Stimulated activated CD4-positive, alpha-beta T cell treated with anti-CD3 and anti-CD28 coated beads, Interleukin-4, amount 100 ng/mL, for 24 hours (primary cell): ENCODE measurements at places on chromosomes 16 and 17.

- no peak for DNase-seq
Observed at GRCh38 chr16:87457061-87457611, 35.7 kb downstream of the ZCCHC14 start.

DNA sequence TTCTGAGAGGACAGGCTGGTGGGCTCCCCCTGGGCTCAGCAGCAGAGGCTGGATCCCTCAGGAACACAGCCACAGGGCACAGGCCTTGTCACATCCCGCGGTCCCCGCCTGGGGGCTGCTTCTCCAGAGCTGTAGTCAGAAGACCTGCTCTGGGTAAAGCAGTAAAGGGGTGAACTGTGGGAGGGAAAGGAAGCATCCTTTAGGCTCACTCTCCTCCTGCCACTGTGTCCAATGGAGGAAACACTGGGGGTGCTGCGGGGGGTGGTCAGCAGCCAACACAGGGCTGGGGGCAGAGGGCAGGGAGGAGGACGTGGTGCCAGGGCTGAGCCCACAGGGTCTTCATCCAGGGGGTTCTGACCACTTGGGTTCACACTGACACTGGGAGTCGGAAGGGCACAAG, 5.0 kb upstream of the SLC38A8 start:
- no peak for DNase-seq

GRCh38 chr17:59074494-59074893, 32.2 kb downstream of the TRIM37 start:
- no peak for DNase-seq

DNA sequence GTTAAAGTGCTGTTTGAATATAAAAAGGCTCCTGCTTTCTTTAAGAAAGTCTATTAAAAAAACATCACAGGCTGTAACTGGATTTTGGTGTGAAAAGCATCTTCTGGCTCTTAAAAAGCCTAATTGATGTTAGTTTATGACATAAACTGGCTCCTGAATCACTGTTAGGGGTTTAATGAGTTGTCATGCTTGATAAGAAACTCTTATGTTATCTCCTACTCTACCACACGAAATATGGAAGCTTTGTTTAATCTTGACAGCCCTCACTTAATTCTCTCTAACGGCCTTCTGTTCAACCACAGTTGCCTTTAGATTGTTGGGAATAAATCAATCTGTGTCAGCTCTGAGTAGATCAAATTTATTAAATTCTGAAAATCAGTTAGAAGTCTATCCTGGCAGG, 51.5 kb downstream of the CPPED1 start:
- DNase-seq = no peak

- peak; percentile 43 for DNase-seq
Observed at GRCh38 chr16:17026600-17027242, 444.0 kb downstream of the XYLT1 start.

GRCh38 chr16:16144416-16144815, 78.9 kb downstream of the ABCC6 start:
- no peak for DNase-seq

- no peak for DNase-seq
Observed at GRCh38 chr16:59047114-59047513, 313.0 kb upstream of the GOT2 start.

DNA sequence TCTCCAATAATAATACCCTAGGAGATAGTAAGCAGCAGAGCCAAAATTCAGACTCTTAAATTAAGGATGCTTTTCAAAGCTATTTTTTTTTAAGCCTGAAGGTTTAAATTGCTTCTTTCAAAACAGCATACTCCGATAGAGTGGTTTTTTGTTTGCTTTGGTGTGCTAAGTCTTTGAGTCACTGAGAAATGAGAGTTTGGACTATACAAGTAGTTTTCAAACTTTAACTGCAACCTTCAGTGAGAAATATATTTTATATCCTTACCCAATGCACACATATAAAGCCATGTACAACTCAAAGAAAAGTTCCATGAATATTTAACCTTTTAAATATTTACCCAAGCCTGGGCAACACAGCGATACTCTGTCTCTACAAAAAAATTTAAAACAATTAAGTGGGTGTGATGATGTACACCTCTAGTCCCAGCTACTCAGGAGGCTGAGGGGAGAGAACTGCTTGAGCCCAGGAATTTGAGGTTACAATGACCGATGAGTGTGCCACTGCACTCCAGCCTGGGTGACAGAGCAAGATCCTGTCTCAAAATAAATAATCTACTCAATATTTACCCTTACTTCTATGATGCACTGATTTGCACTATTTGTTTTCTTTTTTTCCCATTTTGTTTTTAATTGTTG, 19.2 kb downstream of the DCUN1D3 start:
- no peak for DNase-seq

DNA sequence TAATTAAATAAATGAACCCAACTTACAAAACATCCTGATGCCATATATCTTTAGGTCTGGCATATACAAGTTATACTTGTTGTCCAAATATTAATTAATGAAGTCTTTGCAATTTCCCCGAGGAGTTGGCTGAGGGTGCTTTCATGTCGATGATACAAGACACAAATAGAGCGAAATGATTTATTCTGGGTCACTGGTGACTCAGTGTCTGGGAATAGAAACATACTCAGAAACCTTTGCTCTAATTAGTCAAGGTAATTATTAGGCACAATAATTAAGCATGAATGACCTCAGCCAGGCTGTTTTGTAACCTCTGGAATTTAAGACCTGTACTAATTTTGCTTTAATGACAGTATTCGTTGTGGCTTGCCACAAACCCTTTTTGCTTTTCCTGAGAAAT, 37.0 kb upstream of the HAPSTR1 start:
- DNase-seq = no peak

DNA sequence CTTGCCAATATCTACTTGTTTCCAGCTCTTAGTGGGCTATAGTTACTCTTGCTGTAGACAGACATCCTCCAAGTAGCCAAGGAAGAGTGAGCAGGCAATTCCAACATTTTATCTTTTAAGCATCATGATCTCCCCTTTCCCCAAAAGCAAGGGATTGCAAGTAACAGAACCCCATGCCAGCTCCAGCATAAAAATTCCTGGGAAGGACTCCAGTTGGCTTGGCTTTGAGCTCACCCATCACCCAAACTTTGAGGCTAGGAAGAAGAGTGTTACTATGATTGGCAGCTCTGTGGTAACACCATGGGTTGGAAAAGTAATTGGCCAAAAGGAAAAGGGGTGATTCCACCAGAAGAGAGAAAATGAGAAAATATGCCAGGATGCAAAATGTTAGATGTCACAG, 1086.4 kb upstream of the RBFOX1 start:
- no peak for DNase-seq

- no peak for DNase-seq
Observed at GRCh38 chr17:62664336-62665120, 37.1 kb downstream of the MRC2 start.

DNA sequence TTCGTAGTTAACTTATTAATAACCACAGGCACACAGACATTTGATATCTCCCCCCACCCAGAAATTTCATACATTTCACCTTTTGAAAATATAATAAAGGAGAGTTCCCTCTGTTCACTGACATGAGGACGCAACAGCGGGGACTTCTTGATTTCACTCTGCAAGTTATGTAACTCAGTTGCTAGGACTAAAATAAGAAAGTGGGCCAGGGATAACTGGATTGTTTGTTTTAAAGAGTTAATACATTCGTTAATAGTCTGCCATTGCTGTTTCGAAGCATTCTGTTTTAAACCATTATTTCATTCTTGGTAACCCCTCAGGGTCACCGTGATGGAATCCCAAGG, 1.2 kb downstream of the RHOT1 start:
- no peak for DNase-seq

DNA sequence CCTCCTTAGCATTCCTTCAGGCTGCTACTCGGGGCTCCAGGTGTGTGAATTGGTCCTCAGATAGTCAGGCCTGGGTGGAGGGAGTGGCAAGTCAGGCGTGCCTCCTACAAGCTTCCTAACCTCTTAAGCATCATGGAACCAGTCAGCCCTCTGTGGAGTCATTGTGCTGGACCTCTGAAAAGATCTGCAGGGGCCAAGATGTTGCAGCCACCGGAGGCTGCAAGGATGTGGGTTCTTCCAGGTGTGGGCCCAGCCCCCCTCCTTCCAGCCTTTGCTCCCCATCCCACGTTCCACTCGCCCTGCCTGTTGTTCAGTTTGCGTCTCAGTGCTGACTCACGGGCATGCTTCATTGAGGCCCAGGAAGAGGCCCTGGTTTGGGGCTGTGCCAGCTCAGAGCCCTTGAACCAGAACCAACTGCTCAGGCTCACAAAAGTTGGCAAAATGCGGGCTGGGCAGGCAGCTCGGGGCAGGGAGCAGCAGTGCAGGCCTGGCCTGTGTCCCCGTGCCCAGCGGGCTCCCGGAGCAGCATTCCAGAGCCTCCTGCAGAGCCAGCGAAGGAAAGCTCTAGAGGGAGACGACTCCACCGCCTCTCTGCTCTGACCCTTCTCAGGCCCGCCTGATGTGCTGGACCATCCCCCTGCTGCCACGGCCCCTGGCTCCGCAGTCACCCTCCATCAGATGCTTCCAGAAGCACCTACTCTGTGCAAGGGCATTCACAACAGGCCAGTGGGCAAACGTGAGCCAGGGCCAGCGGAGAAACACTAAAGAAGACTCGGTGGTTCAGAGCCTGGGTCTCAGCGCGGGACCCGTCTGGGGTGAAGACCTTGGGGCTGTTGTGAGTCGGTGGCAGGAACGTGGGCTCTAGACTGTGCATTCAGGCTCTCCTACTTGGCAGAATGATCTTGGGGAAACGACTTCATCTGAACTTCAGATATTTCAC, 7.5 kb downstream of the LDHD start:
- DNase-seq = peak; percentile 87

DNA sequence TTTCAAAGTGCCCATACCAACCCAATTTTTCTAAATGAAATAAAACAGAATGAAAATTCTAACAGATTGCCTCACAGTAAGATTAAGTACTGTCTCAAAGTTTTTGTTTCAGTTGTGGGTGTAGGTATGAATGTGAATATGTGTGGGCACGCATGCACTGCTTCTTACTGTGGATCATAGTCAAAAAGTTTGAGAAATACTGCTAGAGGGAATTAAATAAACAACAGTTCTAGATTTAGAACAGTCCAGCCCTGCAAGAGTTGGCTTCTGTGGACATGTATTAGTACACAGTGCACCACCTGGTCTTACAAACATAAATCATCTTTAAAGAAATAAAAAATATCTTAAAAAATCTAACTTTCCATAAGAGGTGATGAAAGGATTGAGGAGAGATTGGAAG, 8.4 kb downstream of the ZNF652 start:
- DNase-seq = no peak

DNA sequence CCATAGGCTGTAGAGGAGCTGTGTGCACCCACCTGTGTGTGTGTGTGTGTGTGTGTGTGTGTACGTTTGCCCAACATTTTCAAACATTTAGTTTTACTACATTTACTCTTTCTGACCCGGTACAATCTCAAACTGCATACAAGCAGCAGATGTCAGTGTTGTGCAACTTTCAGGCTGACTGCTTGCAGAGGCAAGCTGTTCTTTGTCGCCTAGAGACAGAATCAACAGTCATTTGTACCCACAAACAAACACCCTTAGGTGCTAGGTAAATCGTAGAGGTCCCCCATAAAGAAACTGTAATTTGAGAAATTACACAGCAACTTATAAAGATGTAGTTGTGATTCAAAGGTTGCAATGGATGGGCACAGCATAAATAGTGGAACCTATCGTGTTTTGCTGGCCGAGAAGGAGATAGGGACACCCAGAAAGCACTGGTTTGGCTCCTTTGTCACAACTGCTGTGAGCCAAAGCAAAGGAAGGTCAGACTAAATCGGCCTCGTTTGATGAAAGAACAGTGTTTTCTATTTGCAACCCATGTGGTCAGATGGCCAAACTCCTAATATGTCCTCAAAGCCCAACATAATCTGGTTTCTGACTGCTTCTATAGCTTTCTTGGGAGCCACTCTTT, 478.4 kb downstream of the TOX3 start:
- DNase-seq = no peak

GRCh38 chr16:11585460-11586377, 1.0 kb downstream of the LITAF start:
- DNase-seq = peak; percentile 28

DNA sequence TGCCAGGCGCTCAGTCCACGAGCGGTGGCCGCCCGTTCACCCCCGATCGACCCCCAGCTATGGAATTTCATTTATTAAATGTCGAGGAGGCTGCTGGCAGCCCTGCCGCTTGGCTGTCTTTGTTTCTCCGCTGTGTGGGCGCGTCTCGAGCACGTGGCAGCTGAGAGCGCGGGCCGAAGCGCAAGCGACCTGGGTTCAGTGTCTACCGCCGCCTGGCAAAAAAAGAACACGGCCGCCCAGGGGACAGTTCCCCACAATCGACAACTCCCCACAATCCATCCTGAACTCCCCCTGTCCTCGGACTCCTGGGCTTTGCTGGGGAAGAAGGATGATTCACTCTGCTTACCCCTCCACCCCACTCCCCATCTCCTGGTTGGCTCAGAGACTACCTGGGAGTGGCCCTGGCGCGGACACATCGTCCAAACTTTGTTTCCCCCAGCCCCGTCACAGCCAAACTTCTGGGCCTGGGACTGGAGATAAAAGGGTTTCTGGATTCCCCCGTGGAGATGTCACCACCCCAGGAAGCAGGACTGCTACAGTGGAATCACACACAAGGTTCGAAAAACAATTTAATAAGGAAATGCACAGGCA, 1.7 kb upstream of the ANKRD13B start:
- peak; percentile 43 for DNase-seq

- DNase-seq = peak; percentile 39
Observed at GRCh38 chr17:48510761-48511604, 19.8 kb downstream of the HOXB1 start.

DNA sequence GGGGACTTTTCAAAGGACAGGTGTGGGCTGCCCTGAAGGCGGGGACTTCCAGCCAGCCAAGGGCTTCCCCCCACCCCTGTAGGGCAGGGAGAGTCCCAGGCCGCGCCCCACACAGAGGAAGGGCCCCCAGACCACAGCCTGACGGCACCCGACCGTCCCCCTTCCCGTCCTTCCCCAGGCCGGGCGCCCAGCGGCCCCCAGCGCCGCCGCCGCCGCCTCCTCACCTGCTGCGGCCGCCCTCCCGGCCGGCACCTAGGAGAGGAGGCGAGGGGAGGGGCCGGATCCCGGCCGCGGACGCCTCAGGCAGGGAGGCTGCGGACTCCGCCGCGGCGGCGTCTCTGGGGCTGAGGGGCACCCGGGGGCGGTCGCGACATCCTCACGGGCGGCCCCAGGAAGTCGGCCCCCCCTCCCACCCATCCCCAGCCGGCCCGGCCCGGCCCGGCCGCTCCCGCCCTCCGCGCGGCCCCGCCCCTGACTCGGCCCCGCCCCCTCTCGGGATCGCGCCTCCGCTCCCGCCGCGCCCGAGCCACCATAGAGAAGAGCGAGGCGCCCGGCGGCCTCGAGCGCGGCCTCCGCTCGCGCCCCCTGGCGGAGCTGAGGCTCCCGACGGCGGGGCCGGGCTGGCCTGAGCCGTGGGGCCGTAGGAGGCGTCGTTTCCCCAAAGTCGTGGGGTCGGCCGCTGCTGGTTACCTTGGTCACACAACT, 25.5 kb upstream of the RFFL start:
- peak; percentile 87 for DNase-seq

GRCh38 chr17:45052052-45052772, 780 bp upstream of the DCAKD start:
- DNase-seq = peak; percentile 44

- DNase-seq = peak; percentile 51
Observed at GRCh38 chr17:32350666-32351418, 885 bp downstream of the ZNF207 start.
